ENCODE measurements at places on chromosomes 16 and 17. TPM values are rescaled to one million over a fixed set of nuclear protein-coding genes. Genes with fewer than 3 reads are reported as not detected.

The CMTM2 gene
- not detected for total RNA-seq

The GPS2 gene
- 28.3 TPM for total RNA-seq

The SLC6A2 gene
- not detected for total RNA-seq

The KCNAB3 gene
- total RNA-seq: 0.26 TPM

The GPR139 gene
- total RNA-seq: not detected

The PARN gene
- total RNA-seq: 18.9 TPM

The SYCE1L gene
- total RNA-seq: 1.6 TPM

The TEKT5 gene
- total RNA-seq: not detected

The CDRT15L2 gene
- total RNA-seq: not detected

The TPSG1 gene
- total RNA-seq: not detected

The HYDIN gene
- not detected for total RNA-seq

The GPRC5C gene
- total RNA-seq: 10.0 TPM

The STX1B gene
- total RNA-seq: 0.26 TPM

The OR4D1 gene
- total RNA-seq: not detected

The CHAD gene
- total RNA-seq: not detected

The NCBP3 gene
- 12.2 TPM for total RNA-seq
